ENCODE measurements at places on chromosomes 12 and 14.

DNA sequence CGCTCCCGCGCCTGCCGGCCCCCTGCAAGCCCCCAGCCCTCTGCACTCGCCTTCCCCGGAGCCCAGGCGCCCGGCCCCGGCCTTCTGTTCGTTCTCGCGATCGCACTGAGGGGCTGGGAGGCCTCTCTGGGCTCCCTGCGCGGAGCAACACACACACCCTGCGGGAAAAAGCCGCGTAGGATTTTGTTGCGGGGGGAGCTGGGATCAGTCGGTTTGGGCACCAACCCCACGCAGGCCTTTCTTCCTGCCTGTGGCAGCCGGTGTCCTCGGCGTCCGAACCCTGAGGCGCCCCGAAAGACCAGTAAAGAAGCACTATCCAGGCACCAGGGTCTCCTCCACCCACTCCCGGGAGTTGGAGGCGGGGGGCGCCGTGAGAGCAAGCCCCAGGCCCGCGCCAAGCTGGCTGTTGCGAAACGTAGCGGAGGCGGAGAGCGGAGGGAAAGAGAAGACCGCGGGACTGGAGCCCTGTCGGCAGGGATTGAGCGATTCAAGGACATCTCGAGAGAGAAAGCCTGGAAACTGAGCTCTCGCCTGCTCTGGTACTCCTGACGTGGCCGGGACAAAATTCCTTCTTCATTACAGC, 1.9 kb upstream of the HOXC5 start:
- DNase-seq = no peak

DNA sequence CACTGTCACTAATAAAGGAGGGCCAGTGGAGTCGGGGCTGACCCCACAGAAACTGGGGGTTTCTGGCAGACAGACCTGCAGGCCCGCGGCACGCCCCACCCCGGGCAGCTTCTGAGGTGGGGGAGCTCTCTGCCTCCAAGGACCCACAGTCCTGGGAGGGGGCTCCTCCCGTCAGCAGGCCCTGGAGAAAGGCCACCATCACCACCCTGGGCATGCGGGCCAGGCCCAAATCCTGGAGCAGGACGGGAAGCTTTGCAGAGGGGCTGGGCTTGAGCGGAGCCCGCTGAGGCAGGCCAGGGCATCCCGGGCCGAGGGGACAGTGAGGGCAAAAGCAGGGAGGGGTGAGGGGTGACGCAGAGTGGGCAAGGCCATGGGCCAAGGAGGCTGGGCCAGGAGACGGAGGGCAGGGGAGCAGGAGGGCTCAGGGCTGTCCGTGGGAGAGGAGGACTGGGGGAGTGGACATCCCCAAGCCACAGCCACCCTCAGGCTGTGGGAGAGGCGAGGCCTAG, 11.1 kb upstream of the GPR132 start:
- DNase-seq = no peak

GRCh38 chr12:8917751-8918150, 3.4 kb downstream of the PHC1 start:
- no peak for DNase-seq

GRCh38 chr14:99808154-99808505, 14.9 kb downstream of the EML1 start:
- DNase-seq = no peak

GRCh38 chr12:42819846-42820245, 230.3 kb upstream of the PRICKLE1 start:
- DNase-seq = no peak

DNA sequence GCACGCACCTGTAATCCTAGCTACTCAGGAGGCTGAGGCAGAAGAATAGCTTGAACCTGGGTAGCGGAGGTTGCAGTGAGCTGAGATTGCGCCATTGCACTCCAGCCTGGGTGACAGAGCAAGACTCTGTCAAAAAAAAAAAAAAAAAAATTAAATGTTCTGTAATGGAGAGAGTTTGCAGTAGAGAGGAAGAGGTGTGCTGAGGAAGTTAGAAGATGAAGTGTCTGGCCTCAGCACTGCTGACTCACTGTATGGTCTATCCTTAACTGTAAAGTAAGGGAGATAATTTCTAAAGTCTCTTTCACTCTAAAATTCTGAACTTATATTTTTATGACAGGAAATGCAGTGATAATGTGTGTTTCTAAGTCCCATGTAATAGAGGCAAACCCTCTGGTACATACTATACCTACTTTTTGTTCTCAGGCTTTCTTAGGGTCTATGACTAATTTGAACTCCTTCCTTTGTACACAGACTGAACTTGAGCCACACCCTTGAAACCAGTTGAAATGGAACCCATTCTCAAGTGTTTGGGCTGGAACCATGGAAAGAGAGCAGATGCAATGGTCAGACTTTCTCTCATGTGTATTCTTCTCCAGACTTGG, 278.1 kb upstream of the FAR2 start:
- DNase-seq = no peak

- no peak for DNase-seq
These were observed 34.9 kb upstream of the SIX1 start for GRCh38 chr14:60684203-60684602.

DNA sequence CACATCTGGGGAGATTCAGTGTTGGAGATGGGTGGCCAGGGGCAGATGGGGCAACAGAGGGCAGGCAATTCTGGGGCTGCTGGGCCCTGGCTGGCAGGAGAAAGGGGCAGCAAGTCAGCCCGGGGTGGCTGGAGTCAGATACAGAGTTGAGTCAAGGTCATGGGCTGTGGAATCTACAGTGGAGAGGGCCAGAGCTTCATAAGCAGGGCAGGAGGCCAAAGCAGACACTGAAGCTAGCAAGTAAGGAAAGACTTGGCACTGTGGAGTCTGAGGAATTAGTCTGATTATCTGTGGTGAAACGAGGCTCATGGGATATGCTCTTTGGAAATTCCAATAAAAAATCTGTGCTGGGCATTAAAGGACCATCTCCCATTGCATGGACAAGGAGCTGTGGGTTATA, 95.5 kb downstream of the TMX1 start:
- no peak for DNase-seq

DNA sequence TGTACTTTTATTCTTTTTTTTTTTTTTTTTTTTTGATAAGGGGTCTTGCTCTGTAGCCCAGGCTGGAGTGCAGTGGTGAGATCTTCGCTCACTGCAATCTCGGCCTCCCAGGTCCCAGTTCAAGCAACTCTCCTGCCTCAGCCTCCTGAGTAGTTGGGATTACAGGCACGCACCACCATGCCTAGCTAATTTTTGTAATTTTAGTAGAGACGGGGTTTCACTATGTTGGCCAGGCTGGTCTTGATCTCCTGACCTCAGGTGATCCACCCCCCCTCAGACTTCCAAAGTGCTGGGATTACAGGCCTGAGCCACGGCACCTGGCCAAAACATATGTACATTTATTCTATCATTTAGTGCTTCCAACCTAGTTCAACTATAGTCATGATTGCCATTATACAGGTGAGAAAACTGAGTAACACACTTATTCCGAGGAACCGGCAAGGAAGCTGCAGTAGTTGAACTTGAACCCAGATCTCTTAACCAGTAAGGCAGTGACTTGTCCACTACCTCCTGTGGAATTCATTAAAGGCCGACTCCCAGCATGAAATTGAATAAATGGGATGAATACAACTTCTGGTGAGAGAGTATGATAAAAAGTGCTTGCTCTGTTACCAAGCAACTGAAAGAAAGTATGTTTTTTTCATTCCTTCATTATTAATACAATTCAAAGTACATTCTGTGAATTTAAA, 755 bp upstream of the ATF7IP start:
- DNase-seq = no peak
